ENCODE measurements at places on chromosomes 3 and 15. TPM values are rescaled to one million over a fixed set of nuclear protein-coding genes. Genes with fewer than 3 reads are reported as not detected.

The TRH gene
- total RNA-seq: not detected

DNA sequence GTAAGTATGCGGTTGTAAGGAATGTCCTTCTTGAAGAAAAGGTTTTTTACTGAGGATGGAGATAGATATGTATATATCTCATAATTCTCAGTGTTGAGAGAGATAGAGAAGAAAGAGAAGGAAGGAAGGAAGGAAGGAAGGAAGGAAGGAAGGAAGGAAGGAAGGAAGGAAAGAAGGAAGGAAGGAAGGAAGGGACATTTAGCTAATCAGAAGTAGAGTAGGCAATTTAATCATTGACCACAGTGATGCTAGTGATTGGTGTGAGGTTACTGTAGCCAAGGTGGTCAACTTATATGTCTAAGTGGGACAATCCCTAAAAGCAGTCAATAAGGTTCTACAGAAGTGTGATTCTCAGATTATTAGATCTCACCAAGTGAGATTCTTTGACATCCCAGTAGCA lies 751.8 kb upstream of the CBLB start:
- DNase-seq: no peak

DNA sequence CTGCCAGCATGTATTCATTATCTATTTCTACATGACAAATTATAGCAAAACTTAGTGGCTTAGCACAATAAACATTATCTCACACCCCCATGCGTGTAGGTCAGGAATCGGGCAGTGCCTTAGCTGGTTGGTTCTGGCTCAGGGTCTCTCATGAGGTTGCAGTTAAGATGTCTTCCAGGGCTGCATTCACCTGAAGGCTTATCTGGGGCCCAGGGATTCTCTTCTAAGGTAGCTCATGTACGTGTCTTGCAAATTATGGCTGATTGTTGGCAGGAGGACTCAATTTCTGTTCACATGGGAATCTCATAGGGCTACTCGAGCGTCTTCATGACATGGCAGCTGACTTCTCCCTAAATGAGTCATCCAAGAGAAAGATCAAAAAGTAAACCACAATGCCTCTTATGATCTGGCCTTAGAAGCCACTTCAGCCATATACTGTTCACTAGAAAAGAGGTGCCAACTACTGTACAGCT lies 42.9 kb upstream of the TSC22D2 start:
- peak; percentile 96 for DNase-seq

- no peak for DNase-seq
Observed at GRCh38 chr15:77772641-77773402, 140.1 kb upstream of the LINGO1 start.

GRCh38 chr15:74032606-74033561 lies 38.4 kb downstream of the PML start:
- DNase-seq: no peak

- DNase-seq: no peak
Observed at GRCh38 chr3:18097989-18098388, 327.1 kb downstream of the SATB1 start.

GRCh38 chr15:22961762-22962161 lies 18.4 kb downstream of the CYFIP1 start:
- no peak for DNase-seq

DNA sequence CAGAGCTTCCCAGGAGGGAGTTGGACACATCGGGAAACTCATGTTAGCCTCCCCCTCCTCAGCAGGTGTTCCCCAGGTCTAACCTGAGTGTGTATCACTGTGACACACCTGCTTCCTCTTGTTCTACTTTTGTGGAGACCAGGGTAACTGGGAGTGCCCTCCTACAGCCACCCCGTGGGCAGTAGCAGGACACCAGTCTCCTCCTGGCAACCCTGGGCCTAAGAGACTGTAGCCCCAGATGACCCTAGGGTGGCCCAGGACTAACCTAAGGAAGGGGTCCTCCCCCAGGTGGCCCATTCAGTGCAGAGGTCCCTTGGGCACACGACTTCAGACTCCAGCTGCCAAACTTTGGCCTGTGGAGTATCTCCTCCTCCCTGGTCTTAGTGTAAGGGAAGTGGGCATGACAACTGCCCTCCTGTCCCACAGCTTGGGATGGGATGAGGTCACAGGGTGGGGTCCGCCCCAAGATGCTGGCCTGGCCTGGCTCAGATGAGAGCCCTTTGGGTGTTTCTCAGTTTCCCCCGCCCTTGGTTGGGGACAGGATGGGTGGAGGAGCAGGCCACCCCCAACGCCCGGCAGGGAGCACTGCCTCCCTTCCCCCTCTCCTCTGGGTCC lies 4.8 kb downstream of the CSK start:
- DNase-seq: no peak

DNA sequence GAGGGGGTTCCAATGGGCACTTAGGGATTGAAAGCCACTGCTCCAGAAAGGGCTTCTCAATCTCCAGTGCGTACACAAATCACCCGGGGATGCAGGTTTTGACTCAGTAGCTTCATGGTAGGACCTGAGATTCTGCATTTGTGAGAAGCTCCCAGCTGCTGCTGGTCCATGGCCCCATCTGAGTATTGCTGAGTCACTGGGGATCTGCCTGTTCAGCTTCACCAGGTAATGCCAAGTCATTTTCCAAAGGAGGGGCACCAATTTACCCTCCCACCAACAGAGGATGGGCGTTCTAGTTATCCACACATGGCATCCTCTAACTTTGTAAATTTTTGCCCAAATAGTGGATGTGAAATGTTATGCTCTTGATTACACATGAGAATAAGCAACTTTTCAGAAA lies 12.9 kb upstream of the CEMIP start:
- DNase-seq: no peak
